MCF 10A (cell line): ENCODE measurements at places on chromosomes 2 and 18. TPM values are rescaled to one million over a fixed set of nuclear protein-coding genes. Genes with fewer than 3 reads are reported as not detected.

GRCh38 chr2:17709897-17710296 is 43.7 kb downstream of the SMC6 start:
- H3K4me1 ChIP-seq = no peaks in the 10 kb centered on the region
- H3K36me3 ChIP-seq = peaks cover 35% of the 10 kb centered on the region
- no peaks in the 10 kb centered on the region for H3K27me3 ChIP-seq
- no peak overlapping the region for H3K4me3 ChIP-seq
- no peak overlapping the region for H3K27ac ChIP-seq

GRCh38 chr2:105809097-105809473 is 64.4 kb downstream of the NCK2 start:
- H3K4me3 ChIP-seq = no peak overlapping the region
- peaks cover 9% of the 10 kb centered on the region for H3K4me1 ChIP-seq
- H3K27me3 ChIP-seq = no peaks in the 10 kb centered on the region
- H3K27ac ChIP-seq = no peak overlapping the region
- no peak for DNase-seq

DNA sequence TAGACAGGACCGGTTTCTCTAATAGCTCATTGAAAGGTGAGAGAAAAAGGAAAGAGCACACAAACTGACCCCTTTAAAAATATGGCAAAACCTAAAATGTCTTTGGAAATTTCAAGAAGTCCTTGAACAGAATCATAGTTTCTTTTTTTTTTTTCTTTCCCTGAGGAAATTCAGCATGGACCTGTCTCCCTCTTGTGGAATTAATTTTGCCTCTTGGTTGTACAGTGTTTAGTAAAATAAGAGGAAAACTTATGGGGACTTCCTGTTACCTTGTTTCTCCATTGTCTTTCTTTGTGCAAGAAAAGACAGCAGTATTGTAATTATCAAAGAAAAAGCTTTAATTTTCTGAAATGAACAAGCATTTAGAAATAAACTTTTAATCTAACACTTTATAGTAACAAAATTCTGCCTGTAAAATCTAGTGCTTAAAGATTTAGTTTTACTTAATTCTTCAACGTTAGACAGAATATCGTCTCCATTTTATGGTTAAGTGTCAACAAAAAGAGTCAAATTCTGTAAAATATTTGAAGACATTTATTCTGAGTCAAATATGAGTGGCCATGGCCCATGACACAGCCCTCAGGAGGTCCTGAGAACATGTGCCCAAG is 176.3 kb upstream of the NABP1 start:
- H3K27ac ChIP-seq = no peak overlapping the region
- H3K27me3 ChIP-seq = no peaks in the 10 kb centered on the region
- H3K4me3 ChIP-seq = no peak overlapping the region
- no peaks in the 10 kb centered on the region for H3K36me3 ChIP-seq
- DNase-seq = peak; percentile 51

Gene SERPINB11
- total RNA-seq = not detected in 2 replicates

Gene KCNJ3
- total RNA-seq = not detected in 2 replicates

DNA sequence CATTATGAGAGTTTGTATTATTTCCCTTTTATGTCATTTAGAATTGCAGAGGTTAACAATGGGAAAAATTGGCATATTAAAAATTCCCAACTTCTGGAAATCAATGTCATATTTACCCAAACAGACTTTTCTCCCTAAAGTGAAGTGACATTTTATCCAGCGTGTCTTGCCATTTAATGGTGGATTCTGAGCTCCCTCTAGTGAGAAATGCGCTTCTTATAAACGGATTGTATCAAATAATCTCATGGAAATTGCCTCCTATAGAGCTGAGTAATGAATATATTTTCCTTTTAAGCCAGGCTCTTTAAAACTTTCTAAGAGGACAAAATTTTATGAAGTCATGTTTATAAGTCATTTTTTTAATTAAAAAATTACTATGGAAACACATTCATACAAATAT is 5.7 kb upstream of the GCFC2 start:
- H3K36me3 ChIP-seq = no peaks in the 10 kb centered on the region
- H3K27me3 ChIP-seq = no peaks in the 10 kb centered on the region
- H3K4me3 ChIP-seq = no peak overlapping the region
- no peak for DNase-seq
- H3K4me1 ChIP-seq = no peaks in the 10 kb centered on the region

Gene AKAIN1
- not detected in 2 replicates for total RNA-seq

DNA sequence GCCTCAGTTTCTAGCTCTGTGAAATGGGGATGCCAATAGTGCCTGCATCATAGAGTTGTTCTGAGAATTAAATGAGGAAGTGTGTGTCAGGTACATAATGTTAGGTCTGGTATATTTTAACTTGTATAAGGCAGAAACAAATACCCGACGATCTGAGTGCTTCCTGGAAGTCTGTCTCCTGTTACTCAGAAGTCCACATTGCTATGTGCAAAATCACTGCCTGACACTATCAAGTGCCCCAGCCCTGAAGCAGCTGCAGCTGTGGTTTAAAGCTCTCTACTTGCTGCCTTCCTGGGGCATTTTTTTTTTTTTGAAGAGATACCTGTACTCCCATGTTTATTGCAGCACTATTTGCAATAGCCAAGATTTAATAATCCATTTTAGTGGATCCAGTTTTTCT is 125.3 kb downstream of the SLC4A3 start:
- no peaks in the 10 kb centered on the region for H3K36me3 ChIP-seq
- H3K27me3 ChIP-seq = no peaks in the 10 kb centered on the region
- H3K4me3 ChIP-seq = no peak overlapping the region
- H3K4me1 ChIP-seq = no peaks in the 10 kb centered on the region
- H3K27ac ChIP-seq = no peak overlapping the region

Gene ZRANB3
- total RNA-seq = 16.3 and 17.3 TPM in 2 replicates

DNA sequence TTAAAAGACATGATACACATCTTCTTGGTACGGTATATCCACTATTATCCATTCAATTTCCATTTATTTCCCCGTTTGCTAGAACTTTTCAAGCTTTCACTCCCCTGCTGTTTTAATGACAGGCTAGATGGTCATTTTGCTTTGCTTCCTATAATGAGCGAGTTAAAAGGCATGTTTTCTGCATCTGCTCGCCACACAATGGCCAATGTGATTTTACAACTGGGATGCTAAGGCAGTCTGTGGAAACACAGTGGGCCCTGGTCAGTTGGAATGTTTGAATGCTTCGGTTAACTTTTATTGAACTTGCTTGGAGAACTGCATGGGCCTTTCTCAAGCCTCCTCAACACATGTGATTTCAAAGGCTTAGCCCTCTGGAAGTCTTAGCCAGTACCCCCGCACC is 48.4 kb upstream of the TNP1 start:
- H3K27me3 ChIP-seq = peaks cover 15% of the 10 kb centered on the region
- H3K4me1 ChIP-seq = no peaks in the 10 kb centered on the region
- no peak overlapping the region for H3K4me3 ChIP-seq
- no peak for DNase-seq

Gene SMAD7
- 9.8 and 12.3 TPM in 2 replicates for total RNA-seq

DNA sequence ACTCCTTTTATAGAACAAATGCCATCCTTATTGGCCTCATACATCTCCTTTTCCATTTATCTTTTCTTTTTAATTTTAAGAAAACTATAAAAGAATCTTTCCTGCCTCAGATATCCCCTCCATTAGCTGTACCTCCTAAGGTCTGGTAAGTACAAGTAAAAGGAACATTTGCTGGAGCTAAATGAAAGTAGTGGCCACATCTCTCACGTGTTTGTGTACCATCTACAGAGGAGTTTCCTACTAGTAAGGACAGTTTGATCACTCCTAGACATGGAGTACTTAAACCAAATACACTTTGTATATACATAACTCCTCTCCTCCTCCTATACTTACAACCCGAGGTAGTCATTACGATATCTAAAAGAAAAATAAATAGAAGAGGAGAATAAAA is 504.8 kb downstream of the LRRTM4 start:
- H3K27ac ChIP-seq = no peak overlapping the region
- H3K27me3 ChIP-seq = no peaks in the 10 kb centered on the region
- no peaks in the 10 kb centered on the region for H3K36me3 ChIP-seq
- DNase-seq = no peak

GRCh38 chr2:100009743-100010142 is 132.6 kb downstream of the AFF3 start:
- DNase-seq = no peak
- H3K36me3 ChIP-seq = no peaks in the 10 kb centered on the region
- peaks cover 20% of the 10 kb centered on the region for H3K4me1 ChIP-seq
- H3K27me3 ChIP-seq = no peaks in the 10 kb centered on the region
- H3K27ac ChIP-seq = no peak overlapping the region
